Sciatic nerve (tissue), 2 donors: ENCODE measurements at places on chromosomes 6 and 20.

DNA sequence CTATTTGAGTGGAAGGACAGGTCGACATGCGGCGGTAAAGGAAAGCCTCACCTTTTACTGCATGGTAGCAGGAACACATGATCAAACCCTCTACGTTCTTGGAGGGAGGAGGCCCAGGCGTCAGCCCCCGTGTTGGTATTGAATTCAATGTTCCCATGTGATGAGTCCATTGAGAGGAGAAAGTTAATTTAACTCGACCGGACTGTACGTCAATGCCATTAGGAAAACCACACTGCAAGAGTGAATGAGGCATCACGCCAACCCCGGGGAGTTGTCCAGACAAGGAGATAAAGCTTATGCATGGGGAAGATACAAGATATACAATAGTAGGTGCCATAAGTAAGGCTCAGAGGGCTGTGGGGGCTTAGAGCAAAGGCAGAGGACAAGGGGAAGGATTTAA, 213.9 kb upstream of the ECI2 start:
- DNase-seq = no peak

- no peak for DNase-seq
Measured at GRCh38 chr6:158087224-158087867, 80.7 kb downstream of the SERAC1 start.

DNA sequence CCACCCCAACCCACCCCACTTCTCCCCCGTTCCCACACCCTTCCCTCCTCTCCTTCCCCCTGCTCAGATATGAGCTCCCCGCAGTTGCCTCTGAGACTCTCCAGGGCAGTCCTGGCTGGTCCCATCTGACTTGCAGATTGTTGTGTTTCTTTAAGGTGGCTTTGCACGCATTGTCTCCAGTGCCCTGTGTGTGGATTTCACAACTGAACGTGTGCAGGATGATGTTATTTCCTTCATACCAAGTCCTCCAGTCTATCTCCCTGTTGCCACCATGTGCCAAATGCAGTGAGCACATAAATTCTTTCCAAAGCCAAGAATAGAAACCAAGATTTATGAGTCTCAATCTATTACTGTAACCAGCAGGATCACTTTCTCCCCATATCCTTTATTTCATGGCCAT, 79.1 kb downstream of the TMEM242 start:
- no peak for DNase-seq

GRCh38 chr20:3162080-3162611, 2.5 kb upstream of the FASTKD5 start:
- DNase-seq = no peak

DNA sequence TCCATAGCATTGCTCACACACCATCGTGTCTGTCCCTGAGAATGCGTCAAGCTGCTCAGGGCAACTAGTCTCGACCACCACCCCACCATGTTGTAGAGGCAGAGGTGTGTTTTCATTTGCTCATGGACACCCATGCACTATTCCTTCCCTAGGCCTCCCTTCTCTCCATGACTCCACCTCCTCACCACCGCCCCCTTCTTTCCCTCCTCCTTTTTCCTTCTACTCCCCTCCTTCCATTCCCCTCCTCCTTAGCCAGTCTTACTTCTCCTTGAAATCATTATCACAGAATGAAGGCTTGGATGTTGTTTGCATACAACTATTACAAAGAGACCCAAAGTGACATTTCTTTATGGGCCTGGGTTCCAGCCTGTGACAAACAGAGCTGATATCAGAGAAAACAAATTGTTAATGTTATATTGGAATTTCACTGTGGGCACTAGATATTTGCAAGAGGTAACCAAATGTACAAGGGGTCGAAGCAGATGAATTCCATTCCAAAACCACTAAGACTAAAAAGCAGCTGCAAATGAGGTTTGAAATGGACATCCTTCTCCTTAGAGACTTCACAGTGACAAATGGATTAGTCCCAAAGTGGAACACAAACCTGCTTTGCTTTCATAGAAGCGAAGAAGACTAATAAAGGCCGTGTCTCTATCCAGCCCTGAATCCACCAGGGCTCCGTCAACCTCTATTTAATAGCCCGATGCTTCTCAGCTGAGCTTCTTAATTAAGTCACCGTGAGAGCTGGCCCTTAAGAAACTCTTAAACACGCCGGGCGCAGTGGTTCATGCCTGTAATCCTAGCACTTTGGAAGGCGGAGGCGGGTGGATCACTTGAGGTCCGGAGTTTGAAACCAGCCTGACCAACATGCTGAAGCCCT, 275.8 kb upstream of the SULF2 start:
- DNase-seq = no peak

DNA sequence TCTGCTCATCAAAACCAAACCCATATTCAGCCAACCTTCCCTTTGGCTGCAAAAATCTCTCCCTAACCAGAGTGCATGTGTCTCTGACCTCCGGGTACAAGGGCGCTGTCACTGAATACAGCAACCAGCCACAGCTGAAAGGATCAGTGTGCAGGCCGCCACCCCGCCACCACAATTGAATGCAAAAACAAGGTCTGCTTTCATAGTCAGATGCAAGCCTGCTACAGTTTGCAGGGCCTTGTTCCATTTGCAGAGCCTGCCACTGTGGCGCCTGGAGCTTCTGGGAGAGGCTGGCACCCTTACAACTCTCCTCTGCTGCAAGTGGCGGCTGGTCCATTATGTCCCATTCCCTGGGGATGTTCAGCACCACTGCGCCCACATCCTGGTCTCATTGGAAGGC, 23.5 kb downstream of the MDGA1 start:
- no peak for DNase-seq

GRCh38 chr6:91341473-91341872, 754.6 kb upstream of the MAP3K7 start:
- no peak for DNase-seq
